ENCODE measurements at places on chromosomes 12 and 14.

GRCh38 chr12:109714141-109714912 is 702 bp downstream of the FAM222A start:
- no peak for DNase-seq

DNA sequence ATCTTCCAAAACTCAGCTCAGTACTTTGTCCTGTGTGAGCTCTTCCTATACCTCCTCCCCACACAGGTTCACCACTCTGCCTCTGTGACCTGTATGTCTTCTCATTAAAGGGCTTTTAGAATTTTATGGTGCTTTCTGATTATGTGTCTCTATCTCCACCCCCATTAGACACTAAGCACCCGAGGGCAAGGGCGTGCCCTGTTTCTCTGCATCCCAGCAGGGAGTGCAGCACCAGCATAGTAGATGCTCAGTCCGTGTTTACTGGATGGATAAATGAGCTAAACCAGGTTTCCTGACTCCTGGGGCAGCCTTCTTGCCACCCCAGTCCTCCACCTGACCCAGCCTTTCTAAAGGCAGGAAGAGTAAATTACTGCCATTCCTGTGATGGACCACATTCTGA is 333.8 kb downstream of the CACNA1C start:
- DNase-seq = no peak

DNA sequence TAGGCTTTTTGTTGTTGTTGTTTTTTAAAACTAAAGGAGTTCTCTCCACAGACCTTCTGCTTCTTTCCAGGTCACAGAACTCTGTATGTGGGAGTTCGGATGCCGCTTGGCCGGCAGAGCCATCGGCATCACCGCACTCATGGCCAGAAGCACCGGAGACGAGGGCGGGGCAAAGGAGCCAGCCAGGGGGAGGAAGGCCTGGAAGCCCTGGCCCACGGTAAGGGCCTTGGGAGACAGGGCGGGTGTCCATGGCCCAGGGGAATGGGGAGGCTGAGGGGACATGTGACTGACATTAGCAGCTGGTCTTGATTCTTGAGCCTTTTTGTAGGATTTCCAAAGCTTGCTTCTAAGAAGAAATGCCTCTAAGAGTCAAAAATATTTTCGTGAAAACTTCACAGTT is 26.2 kb downstream of the SLC4A8 start:
- no peak for DNase-seq

- DNase-seq = no peak
These were observed 4.5 kb upstream of the RNASE4 start for GRCh38 chr14:20679907-20680306.

DNA sequence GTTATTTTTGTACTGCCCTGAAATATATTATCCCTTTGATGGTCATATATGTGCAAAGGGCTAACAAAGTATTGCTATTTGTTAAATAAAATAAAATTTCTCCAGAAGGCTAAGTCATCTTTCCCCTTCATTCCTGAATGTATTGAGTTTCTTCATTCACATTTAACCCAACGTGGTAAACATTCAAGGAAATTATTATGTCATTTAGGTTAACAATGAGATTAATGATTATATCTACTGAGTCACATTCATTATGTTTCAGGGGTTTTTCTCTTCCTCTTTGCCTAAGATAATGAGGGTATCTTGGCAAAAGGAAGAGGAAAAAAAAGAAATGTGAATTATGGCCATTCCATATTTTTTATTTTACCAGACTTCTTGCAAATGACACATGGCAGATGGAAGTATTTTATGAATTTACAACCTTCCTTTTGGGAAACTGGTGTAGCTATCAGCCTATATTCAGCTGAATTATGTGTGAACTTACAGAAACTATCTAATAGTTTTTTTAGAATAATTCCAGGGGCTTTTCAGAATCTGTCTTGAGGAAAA is 27.2 kb downstream of the TSPAN8 start:
- DNase-seq = no peak

GRCh38 chr12:113756609-113757008 is 209.5 kb downstream of the RBM19 start:
- no peak for DNase-seq

DNA sequence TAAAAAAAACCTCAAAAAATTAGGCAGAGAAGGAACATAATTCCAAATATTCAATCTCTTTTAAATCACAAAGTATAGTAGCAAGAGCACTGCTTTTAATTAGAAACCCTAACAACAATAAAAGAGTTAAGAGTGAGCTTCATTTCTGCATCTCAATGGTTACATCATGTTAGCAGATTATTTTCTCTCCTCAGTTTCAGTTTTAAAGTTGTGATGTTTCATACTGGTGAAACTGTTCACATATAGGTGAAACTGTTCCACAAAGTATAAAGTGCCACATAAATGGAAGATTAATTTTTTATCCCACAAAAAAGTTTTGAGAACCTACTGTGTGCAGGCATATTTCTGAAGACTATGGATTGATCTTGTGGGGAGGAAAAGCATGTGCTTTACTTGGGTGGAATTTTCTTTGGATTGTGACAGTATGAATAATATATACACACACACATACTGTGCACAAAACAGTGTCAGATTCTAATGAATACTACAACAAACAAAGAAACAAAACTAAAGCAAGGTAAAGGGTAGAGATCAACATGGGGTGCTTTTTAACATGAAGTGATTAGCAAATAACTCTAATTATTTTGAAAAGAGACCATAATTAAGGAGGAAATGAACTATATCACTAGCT is 17.1 kb downstream of the LUM start:
- no peak for DNase-seq

DNA sequence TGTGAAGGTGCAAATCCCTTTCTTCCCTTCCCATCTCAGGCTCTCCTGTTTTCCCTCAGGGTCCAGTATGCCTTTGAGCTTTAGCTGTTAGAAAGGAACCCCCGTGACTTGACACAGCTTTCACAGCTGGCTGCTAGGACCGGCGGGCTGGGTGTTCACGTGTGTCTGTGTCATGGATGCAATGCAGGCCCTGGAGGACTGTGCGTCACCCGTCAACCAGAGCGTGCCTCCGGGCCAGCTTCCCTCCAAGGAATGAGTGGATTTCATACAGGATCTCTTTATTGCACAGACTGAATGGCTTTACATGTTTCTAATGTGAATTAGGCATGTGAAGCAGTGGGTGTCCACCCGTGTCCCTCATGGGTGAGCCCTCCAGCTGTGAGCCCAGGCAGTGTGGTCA is 77.4 kb downstream of the AACS start:
- DNase-seq = no peak

- no peak for DNase-seq
These were observed 12.6 kb downstream of the NRDE2 start for GRCh38 chr14:90319173-90319572.

Data from kidney epithelial cell (primary cell).